ENCODE measurements at places on chromosomes 2 and 18. TPM values are rescaled to one million over a fixed set of nuclear protein-coding genes. Genes with fewer than 3 reads are reported as not detected.

The IL1R2 gene
- total RNA-seq: 1.7 TPM

The ATP8B1 gene
- 55.8 TPM for total RNA-seq

The SERPINB4 gene
- 63.5 TPM for total RNA-seq

The SMARCAL1 gene
- total RNA-seq: 21.0 TPM

The DNAJC27 gene
- total RNA-seq: 5.7 TPM

The DNAH6 gene
- total RNA-seq: 0.14 TPM

The SCRN3 gene
- total RNA-seq: 18.5 TPM

The FABP1 gene
- not detected for total RNA-seq

The NPAS2 gene
- total RNA-seq: 17.8 TPM

The REEP1 gene
- total RNA-seq: under 0.01 TPM

The KCNS3 gene
- total RNA-seq: 4.1 TPM

The SLC8A1 gene
- 7.2 TPM for total RNA-seq

The GPR17 gene
- not detected for total RNA-seq

The M1AP gene
- 2.8 TPM for total RNA-seq

The RASGRP3 gene
- total RNA-seq: under 0.01 TPM

The IL37 gene
- total RNA-seq: not detected

The RNF152 gene
- 24.6 TPM for total RNA-seq

The GLI2 gene
- total RNA-seq: 0.07 TPM

The SLC19A3 gene
- total RNA-seq: 0.36 TPM

The ACTG2 gene
- total RNA-seq: 0.21 TPM

The MOGAT1 gene
- not detected for total RNA-seq

The GAD1 gene
- 0.34 TPM for total RNA-seq

The DHRS9 gene
- total RNA-seq: 15.0 TPM

The RDH14 gene
- total RNA-seq: 19.5 TPM

The LOXL3 gene
- total RNA-seq: 0.34 TPM

The TUBA4B gene
- total RNA-seq: not detected

The ALLC gene
- not detected for total RNA-seq

The TLX2 gene
- not detected for total RNA-seq

The FNDC4 gene
- 2.8 TPM for total RNA-seq

The MROH2A gene
- total RNA-seq: not detected

The CPO gene
- total RNA-seq: not detected

The TEX44 gene
- not detected for total RNA-seq

The CARF gene
- total RNA-seq: 4.1 TPM

The EVA1A gene
- total RNA-seq: 5.1 TPM

The SEPTIN10 gene
- total RNA-seq: 94.4 TPM

The DGUOK gene
- 45.5 TPM for total RNA-seq

The NT5DC4 gene
- 0.07 TPM for total RNA-seq

The SEC11C gene
- total RNA-seq: 105 TPM

The BMPR2 gene
- total RNA-seq: 9.9 TPM

The INO80D gene
- 11.3 TPM for total RNA-seq

The FLACC1 gene
- 0.34 TPM for total RNA-seq

The CPLX4 gene
- total RNA-seq: not detected

The C2orf78 gene
- total RNA-seq: not detected

The SRD5A2 gene
- total RNA-seq: 0.07 TPM

The OBSL1 gene
- 27.7 TPM for total RNA-seq

The CNDP1 gene
- total RNA-seq: not detected

The CABLES1 gene
- 1.2 TPM for total RNA-seq

The IMPA2 gene
- 91.6 TPM for total RNA-seq

The ITPRIPL1 gene
- total RNA-seq: 2.3 TPM

The RBFA gene
- 23.3 TPM for total RNA-seq

The GALR1 gene
- not detected for total RNA-seq

The TM4SF20 gene
- not detected for total RNA-seq

The SERPINB12 gene
- 0.34 TPM for total RNA-seq

The IL36RN gene
- total RNA-seq: 2.0 TPM
